ENCODE measurements at places on chromosomes 1 and 21.
A peak's percentile ranks its signal among the peaks of the same experiment; 100 is the strongest.

GRCh38 chr1:115969509-115969908 is 6.8 kb upstream of the SLC22A15 start:
- no peak for DNase-seq

GRCh38 chr1:229893762-229894444 is 173.1 kb upstream of the GALNT2 start:
- no peak for DNase-seq

DNA sequence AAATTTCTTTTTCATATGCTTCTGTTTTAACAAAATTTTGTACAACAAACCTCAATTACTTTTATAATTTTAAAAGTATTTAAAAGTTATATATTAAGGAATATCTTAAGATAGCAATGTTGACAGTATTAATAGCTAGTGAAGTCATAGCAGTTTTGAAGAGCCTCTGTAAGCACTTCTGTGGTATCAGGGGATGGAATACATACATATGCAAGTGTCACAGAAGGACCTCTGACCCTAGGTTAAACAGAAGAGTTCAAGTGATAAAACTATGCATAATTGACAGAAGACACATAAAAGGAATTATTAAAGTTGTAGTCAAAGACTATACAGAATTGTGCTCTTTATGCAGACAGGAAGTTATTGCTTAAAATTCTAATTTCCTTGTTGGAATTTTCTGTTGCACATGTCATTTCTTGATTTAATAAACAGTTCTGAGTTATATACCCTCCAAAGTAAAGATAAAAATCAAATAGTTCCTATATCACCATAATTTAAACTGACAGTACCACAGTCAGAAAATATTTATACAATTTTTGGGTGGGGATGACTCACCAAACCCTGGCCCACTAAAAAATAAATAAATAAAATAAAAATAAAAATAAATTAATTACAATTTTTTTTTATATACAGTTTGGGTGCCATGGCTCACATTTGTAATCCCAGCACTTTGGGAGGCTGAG is 27.1 kb downstream of the IPP start:
- DNase-seq: no peak

GRCh38 chr1:156448134-156448967 is 52.2 kb downstream of the MEF2D start:
- no peak for DNase-seq

DNA sequence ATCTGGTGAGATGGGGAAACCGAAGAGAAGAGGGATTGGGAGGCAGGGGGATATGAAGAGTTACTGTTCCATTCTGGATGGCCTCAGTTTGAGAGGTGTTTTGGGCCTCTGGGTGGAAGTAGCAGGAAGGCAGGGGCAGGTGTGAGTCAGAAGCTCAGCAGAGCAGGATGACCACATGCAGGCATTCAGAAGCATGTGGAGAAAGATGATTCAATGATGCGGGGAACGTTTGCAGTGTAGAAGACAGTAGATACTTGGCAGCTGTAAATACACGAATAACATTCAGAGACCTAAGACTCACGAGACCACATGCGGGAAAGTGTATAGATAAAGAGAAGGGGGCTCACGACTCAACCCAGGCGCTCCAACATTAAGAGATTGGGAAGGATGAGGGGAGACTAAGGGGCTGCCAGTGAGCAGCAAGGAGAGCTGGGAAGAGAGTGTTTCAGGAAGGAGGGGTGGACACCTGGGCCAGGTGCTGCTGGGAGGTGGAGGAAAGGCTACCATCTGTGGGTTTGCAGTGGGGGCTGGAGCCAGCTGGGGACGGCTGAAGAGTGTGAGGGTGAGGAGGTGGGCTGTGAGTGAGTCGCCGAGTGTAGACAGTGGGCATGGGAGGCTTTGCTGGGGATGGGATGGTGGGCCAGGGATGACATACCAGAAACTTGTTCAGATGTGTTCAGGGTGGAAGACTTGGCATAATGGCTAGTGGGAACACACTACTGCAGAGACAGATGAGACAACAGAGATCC is 5.8 kb upstream of the EPS8L3 start:
- DNase-seq: no peak

- no peak for DNase-seq
Observed at GRCh38 chr1:25993197-25993951, 4.5 kb downstream of the PAFAH2 start.

DNA sequence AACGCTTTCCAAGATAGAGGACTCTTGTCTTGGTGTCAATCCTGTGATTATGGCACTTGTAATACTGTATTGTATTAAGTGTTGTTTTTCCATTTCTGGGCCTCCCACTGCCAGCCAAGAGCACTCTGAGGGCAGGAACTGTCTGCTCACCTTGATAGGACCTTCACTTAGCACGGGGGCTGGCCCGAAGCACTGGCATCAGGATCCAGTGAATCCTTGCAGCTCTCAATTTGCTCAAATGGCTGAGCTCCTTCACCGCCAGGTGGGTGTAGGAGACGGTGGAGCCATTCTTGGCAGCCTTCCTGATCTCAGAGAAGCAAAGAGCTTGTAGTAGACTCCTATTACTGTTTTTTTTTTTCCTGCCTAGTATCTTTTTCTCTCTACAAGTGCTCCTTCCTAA is 17.7 kb downstream of the MECR start:
- no peak for DNase-seq

GRCh38 chr1:180952657-180953013 is 39.9 kb downstream of the KIAA1614 start:
- no peak for DNase-seq

DNA sequence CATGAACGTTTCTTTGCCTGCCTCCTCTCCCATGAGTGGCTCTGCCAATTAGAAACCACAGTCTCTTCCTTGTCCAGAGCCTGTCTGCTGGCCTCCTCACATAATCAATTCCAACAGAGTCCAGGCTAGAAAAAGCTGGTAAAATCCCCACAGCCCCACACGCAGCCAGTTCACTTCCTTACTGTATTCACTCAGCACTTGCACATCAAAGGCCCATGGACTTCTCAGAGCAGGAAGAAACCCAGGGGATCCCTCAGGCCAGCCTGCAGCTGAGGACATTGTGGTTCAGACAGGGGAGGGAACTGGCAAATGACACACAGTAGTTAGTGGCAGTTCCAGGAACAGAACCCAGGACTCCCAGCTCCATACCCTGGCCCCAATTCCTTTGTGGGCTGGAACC is 171.6 kb upstream of the EDN2 start:
- no peak for DNase-seq

- no peak for DNase-seq
Observed at GRCh38 chr1:152519851-152520250, 5.6 kb downstream of the CRCT1 start.

DNA sequence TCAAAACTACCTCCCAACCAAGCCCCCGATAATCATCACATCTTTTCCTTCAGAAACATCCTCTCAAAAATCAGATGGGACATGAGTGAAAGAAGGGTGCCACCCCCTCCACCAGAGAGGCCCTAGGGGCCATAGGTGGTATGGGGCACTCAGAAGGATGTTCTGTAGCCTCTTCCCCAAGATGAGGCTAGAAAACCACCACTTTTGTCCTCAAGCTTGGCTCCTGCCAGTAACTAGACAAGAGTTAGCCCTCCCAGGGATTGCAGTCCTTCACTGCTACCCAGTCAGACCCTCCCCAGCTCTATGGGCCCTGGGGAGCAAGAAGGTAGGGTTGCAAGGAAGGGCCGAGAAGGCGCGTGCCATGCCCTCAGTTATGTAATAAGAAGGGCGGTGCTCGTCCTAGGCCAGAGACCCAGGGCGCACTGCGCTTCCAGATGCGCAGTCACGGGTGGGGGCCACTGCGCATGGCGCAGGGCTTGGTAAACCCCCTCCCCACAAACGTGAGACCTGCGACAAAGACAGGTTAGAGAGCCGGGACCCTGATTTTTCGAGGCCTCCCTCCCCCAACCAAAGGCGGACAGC is 69.7 kb downstream of the CD46 start:
- no peak for DNase-seq

DNA sequence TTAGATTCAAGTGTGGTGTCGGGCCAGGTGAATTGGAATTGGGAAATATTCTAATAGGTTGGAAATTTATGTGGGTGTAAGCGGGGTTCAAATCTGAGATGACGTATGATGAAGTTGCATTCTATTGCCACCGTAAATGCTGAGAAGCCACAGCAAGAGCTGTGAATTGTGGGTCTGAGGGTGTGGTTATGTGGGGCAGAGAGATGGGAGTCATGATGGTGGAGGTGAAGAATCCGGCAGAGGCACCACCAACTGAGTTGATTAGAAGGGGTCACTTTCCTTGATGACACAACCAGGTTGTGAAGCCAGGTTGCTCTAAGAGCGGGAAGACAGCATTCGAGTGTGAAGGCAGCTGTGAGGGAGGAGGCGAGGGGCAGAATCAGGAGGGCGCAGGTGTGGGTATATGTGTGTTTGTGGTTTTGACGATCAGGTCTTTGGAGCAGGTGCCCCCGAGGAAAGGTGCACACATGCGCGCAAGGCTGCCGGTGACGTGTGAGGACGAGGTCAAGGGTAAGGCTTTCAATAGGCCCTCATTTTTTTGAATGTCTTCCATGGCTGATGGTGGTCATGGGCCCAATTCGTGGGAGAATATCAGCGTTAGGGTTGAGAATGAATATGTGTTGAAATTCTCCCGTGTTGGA is 18.7 kb downstream of the LRRC3 start:
- DNase-seq: no peak

GRCh38 chr1:48069662-48070395 is 72.6 kb upstream of the TRABD2B start:
- DNase-seq: no peak

- no peak for DNase-seq
Observed at GRCh38 chr1:62439652-62440371, 3.0 kb downstream of the USP1 start.

GRCh38 chr1:5448486-5448885 is 543.7 kb downstream of the NPHP4 start:
- DNase-seq: peak; percentile 2

- no peak for DNase-seq
Observed at GRCh38 chr1:180000575-180000974, 46.0 kb downstream of the CEP350 start.

- DNase-seq: no peak
Observed at GRCh38 chr1:23593042-23593521, 33.8 kb upstream of the ID3 start.

DNA sequence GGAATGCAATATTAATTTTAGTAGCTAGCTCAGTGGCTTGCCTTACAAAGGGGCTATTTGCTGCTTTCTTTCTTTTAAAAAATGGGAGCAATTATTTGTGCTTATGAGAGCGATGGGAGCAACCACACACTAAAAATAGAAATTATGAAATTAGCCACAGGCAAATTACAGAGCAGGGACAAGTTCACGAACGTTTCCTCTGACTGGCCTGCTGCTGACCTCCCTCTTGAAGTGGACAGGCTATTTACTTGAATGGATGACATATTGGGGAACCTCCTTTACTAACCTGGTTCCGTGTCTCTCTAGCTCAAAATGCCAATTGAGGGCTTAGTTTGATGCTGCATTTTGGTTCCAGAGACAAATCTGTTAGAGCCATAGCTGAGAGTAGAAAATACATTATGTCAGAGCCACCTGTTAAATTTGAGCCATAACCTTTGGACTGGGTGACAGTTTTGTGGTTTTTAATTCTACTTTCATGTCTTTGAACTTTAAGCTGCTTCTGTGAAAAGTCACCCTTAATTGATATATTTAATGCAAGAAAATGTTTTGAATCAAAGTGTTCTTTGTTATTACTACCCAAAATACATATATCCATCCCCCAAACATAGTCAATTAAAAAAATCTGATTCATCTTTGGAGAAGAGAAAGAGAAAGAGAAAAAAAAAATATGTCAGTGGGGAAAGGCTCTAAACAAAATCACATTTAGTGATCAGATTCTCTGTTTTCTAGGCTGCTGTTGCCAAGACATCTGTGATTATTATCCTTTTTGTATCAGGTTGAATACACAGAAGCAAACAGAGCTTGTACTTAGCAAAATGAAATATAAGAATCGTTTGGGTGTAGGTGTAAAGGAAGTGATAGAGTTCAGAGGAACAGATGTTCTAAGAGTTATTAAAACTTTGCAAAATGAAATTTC is 351.9 kb downstream of the ADGRL2 start:
- no peak for DNase-seq

- no peak for DNase-seq
Observed at GRCh38 chr1:5933676-5934057, 58.6 kb downstream of the NPHP4 start.

- DNase-seq: no peak
Observed at GRCh38 chr21:38814126-38815059, 8.7 kb downstream of the ETS2 start.

GRCh38 chr1:31502926-31503511 is 73.3 kb upstream of the TINAGL1 start:
- no peak for DNase-seq

GRCh38 chr1:115829023-115829674 is 11.8 kb downstream of the NHLH2 start:
- no peak for DNase-seq

DNA sequence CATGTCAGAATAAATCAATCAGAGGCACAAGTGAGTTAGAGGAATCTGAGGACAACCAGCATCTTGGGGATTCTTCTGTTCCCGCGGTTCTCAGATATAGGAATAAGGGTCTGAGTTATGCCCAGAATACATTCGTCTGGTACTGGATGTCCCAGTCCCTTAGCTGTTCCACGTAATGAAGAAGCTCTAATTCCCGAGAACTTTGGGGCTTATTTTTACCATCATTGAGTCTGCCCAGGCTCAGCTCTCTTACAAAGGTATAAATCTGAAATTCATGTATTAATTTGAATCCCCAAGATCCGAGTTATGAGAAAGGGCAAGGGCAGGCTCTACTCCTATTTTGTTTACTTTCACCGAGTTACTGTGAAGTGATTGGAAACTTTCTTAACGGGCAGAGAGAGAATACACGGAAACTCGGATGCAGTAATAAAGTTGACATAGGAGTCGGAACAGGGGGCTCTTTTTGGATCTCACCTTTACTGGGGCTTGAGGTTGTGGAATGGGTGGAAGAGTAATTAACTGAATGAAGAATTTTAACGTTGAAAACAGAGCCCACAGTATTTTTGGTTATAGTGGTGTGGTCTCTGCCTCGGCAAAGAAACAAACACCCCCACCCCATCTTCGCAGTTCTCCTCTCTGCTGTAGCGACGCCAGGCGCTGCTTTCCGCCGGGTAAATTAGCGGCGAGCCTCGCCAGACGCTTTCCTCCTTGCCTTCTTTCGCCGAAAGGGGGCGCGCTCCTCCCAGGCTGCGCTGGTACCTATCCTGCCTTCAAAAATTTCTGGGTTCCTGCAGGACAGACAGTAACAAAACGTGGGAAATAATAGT is 7.1 kb downstream of the PRRX1 start:
- peak; percentile 38 for DNase-seq

GRCh38 chr1:64282351-64282750 is 78.9 kb downstream of the UBE2U start:
- DNase-seq: no peak

DNA sequence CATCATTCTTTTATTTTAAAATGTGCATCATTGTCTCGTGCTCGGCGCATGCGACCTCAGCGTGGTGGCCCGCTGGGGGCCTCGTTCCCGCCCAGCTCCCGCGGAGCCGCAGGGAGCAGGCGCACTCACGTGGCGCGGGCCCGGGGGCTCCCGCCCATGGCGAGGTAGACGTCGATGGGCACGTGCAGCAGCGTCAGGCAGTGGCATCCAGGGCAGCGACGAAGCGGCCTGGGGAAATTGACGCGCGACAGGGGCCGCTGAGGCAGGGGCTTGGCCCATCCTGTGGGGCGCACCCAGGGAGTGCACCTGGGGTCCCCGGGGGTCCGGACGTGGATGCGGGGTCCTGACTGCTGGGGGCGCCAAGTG is 994 bp downstream of the FAM229A start:
- no peak for DNase-seq

- no peak for DNase-seq
Observed at GRCh38 chr1:1543706-1544099, 3.3 kb upstream of the TMEM240 start.

- DNase-seq: no peak
Observed at GRCh38 chr1:67945733-67946374, 104.6 kb downstream of the DIRAS3 start.

- no peak for DNase-seq
Observed at GRCh38 chr1:175792136-175792535, 48.7 kb upstream of the TNR start.
